Stimulated activated CD8-positive, alpha-beta memory T cell treated with anti-CD3 and anti-CD28 coated beads, Interleukin-7, amount 100 ng/mL, for 4 hours (primary cell): ENCODE measurements at places on chromosomes 4 and X.

DNA sequence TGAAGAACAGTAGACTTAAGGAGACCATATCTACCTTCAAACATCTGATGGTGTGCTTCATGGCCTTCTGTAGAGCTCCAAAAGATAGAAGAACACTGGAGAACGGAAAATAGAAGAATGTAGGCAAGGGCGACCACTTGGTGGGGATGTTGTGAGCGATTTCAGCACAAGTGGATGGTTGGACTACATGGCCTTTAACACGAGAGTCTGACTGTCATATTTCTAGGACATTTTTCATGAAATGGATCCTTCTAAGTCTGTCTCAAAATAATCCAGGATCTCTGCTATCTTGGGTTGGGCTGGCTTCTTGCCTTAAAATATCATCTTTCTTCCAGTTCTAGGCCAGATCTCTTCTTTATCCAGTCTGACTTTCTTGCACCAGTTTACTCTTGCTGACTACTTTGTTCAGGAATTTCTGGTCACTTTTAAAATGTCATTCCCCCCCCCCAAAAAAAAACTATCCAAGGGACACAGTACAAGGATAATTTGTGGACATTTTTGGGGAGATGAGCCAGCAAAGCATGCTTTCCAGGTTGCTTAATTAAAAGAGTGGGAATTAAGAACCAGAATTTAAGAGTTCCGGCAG is 1.2 kb upstream of the MID1IP1 start:
- DNase-seq = no peak

- no peak for DNase-seq
These were observed 719.2 kb downstream of the FSTL5 start for GRCh38 chr4:161444626-161445025.

DNA sequence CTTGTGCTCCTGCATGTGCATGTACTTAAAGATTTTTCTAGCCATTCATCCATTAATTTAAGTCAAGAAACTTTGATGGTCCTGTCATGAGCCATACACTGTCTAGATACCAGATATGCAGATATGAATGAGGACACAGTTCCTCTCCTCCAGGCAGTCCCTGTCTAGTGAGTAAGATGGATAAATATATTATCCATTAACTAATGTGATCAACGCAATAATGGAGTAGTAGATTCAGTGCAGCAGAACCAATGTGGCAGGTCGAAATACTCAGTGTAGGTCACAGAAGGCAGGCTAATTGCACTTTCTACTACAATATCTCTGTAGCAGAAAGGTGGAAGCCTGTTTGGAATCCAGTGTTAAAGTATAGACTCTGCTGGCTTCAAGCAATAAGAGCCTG is 112.5 kb downstream of the PCDH7 start:
- DNase-seq = no peak

DNA sequence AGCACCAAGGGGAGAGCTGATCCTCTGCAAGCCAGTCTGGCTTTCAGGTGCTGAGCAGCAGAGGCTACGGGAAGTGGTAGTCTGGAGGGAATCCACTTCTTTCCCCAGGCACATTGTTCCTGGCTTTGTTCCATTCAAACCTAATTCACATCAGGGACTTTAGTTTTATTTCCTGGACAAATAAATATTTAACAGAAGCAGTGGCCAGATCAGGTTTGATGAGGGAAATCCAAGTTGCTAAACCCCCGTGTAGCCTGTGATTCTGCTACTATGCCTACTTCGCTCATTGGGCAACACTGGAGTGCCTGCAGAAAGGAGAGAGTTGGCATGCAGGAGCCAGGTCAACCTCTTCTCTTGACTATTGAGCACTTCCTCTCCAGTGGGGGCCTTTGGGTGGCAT is 13.8 kb upstream of the STBD1 start:
- no peak for DNase-seq

DNA sequence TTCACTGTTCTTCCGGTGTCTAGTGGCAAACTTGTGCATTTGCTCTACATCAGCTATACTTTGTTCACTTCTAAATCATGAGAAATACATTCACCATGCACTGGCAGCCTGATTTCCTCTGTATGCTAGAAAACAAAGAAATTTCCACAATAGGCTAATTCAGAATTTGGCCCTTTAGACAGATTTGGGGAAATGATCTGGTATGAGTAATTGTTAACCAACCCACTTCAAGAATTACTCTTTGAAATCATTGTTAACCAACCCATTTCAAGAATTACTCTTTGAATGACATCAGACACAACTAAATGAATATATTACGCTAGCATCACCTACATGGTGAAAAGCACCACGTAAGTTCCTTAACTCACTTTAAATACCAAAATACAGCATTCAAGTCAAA is 14.6 kb downstream of the APBB2 start:
- no peak for DNase-seq

DNA sequence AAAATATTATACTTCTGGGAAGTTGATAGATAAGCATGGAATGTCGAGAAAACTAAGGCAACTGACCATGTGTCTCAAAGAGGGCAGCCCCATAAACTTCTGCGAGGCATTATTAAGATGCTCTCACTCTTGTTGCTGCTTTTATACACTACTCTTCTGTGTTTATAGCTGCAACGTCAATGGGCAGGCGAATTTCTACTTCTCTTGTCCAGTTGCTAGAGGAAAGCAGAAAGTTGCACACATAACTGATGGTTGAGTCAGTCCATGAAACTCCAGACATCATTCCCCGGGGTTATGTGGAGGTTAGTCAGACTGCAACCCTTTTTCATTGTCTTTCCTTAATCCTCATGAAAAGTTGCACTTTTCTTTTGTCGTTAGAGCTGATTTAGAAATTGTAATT is 39.8 kb downstream of the VCX3B start:
- DNase-seq = no peak

GRCh38 chrX:111338095-111338698 is 67.9 kb upstream of the CAPN6 start:
- no peak for DNase-seq

DNA sequence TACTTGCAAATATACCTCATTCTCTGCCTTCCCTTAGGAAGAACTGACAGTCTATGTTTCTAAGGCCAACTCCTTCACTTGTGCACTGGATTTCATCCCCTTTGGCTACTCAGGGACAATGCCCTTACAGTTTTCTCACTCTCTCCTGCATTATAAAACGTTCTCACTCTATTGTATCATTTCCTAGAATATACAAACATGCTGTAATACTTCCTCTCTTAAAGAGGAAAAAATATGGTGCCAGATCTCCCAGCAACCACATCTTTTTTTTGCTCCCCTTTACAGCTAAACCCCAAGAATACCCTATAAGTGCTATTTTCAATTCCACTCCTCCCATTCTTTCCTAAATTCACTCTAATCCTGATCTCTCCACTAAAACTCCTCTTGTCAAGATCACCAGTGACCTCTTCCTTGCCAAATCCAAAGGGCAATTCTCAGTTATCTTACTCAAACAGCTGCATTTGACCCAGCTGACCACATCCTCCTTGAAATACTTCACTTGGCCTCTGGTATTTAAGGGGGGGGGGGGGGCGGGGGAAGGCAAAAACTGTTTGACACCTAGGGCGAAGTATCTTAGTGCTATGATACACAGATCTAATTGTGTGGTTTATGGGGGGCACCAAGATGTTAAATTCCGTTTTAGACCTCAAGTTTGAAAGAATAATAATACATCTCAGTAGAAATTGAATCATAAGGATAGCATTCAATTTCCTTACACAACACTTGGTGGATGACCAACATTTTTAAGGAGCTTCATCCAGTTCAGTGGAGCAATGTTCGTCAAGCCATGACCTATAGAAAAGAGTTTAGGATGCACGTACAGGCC is 1.6 kb downstream of the RCHY1 start:
- DNase-seq = no peak

GRCh38 chr4:7906171-7906701 is 33.4 kb downstream of the AFAP1 start:
- no peak for DNase-seq

GRCh38 chrX:5431823-5432222 is 796.8 kb downstream of the NLGN4X start:
- no peak for DNase-seq

DNA sequence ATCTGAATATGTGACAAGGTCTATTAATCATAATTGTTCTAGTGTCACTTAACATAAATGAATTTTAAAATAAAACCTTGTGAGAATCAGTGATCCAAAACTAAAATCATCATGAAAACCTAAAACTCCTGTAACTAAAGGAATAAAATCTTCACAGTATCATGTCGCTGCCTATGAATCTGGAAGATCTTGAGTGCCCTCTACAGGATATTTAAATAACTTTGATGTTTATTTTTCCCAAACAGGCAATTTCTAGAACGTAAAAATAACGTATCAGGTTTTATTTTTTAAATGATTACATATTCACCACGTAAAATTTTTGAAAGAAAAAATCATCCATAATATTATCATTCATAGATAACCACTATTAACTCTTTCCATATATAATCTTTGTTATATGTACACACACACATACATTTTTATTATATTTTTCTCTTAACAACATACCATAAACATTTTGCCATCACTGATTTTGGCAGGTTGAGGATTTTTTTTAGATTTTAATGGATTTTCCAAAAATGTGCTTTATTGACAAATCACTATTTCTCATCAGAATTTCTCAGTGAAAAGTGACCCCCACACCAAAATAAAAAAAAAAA is 79.6 kb downstream of the COMMD8 start:
- no peak for DNase-seq

DNA sequence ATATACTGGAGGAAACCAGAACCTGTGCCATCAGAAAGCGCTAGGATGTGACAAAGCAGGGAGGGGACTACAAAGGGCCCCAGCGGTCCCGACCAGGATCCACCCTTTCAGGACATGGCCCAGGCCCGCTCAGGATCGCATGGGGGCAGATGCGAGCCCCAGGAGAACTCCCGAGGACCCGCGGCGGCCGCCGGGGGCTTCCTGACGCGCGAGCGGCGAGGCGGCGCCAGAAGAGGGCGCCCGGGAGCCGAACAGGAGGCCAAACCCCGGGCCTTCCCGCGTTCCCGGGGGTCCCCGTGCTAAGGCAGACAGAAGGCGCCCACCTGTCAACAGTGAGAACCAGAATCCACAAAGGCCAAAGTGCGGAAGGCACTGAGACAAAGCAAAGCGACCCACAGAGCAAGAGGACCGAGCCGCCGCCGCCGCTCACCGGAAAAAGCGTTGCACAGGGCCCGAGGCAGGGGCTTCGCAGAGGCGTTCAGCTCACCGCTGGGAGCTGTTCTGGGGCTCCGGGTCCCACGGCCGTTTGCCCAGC is 7.3 kb upstream of the OPN1LW start:
- DNase-seq = peak; percentile 61

DNA sequence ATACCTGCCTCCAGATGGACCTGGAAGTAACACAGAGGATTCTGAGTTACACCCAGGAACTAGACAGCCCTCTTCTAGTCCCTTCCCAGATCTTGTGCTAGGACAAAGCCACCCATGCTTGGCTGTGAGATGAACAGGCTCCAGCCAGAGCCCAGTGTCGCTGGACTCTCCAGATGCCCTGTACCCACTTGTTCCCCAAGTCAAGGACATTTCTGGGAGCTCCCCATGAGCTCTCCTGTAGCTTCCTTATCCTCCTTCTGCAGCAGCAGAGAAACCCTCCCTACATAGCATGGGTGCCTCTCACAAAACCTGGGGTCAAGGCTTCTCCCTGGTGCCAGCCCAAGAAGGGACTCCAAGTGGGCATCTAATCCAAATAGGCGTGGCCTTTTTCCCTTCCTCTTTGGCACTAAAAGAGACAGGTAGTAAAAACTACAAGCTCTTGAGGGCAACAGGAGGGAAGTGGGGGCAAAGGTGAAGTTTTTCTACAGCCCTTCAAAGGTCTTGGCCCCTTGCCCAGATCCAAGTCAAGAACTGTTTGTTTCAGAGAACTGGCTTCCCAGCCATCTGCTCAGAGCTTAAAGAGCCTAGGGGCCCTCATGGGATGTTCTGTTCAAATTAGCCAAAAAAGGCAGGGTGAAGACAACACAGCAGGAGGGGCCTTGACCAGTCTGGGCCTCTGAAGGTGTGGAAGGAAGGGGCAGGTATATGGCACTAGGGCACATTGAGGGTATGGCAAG is 8.5 kb upstream of the ERCC6L start:
- DNase-seq = no peak

GRCh38 chr4:106355193-106355592 is 13.4 kb downstream of the GIMD1 start:
- DNase-seq = no peak

GRCh38 chr4:86556791-86557415 is 37.2 kb upstream of the PTPN13 start:
- no peak for DNase-seq

DNA sequence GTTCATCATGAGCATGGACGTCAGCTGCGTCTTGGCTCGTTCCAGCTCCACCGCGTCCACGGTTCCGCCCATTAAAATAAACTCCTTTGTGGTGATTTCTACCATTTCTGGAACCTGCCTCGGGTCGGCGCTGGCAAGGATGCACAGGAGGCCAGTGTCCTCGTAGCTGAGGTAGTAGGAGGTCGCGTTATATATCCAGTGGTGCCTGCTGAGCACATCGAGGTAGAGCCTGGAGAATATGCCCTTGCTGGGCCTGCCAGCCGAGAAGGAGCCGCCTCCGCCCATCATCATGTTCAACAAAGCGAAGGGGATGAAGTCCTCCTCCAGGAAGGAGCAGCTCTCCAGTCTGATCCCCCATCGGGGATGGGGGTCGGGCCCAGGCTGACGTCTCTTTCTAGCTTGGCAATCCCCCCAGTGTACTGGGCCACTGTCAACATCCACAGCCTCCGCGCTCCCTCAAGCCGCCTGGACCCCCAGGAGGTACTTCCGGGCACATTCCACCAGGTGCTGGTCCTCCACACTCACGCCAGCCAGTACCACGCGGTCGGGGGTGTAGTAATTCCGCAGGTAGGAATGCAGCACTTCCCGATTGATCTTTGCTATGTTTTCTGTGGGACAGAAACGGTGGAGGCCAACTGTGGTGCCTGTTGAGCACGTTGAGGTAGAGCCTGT is 120.9 kb upstream of the GRID2 start:
- no peak for DNase-seq

- DNase-seq = no peak
These were observed 1522.8 kb upstream of the PABPC4L start for GRCh38 chr4:135724421-135724820.

DNA sequence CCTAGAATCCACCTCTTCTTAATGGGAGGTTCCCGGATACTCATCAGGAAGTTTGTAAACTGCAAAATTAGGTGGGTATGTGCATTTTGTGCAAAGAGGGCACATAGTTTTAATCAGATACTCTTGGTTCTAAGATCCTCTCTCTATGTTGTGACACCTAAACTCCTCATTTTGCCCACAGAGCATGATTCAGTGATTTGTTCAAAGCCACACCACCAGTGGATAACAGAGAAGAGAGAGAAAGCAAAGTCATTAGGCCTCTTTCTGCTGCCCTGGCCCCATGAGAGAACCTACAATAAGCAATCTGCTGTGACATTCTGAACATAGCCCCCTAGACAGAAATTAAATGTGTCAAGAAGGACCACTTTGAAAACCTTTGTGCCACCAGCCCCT is 72.3 kb upstream of the STIM2 start:
- DNase-seq = no peak

- peak; percentile 9 for DNase-seq
These were observed at the start of gene CXCL3 for GRCh38 chr4:74038425-74039314. TSS of gene CXCL3 (minus strand) at chr4:74038689. CDS start at chr4:74038611, 78 bp downstream.

GRCh38 chr4:814312-814850 is 11.5 kb downstream of the CPLX1 start:
- no peak for DNase-seq
